Activated naive CD4-positive, alpha-beta T cell treated with anti-CD3 and anti-CD28 coated beads, Interleukin-2, amount 50 U/mL, for 72 hours (primary cell): ENCODE measurements at places on chromosomes 7 and 10. TPM values are rescaled to one million over a fixed set of nuclear protein-coding genes. Genes with fewer than 3 reads are reported as not detected.

Gene IL2RA
- 706 TPM for total RNA-seq

Gene CASP2
- total RNA-seq = 118 TPM

Gene FAM25C
- total RNA-seq = not detected

Gene LEP
- not detected for total RNA-seq

Gene TRIM50
- 0.20 TPM for total RNA-seq

Gene SUV39H2
- 34.0 TPM for total RNA-seq

Gene CREB5
- total RNA-seq = not detected

Gene UBE2D4
- 3.3 TPM for total RNA-seq

Gene CYP2C19
- not detected for total RNA-seq

Gene CTTNBP2
- total RNA-seq = not detected

- no peak for DNase-seq
Observed at GRCh38 chr10:100927266-100927665, 14.5 kb downstream of the SLF2 start.

DNA sequence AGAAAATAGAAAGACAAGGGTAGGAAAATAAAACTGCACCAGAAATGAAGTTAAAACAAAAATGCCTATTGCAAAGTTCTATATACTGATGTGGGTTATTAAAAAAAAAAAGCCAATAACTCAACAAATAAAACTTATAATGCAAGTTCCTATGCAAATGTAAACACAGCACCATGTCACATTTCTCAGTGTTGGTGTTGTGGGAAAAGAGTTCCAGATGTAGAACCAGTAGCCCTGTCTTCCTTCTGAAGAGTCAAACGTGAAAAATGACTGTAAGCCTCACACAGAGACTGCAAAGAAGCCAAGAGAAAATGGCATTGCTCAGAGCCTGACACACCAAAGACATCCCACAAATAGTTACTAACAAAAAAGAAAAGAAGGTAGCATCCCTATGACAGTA is 10.1 kb downstream of the PON2 start:
- DNase-seq = no peak

DNA sequence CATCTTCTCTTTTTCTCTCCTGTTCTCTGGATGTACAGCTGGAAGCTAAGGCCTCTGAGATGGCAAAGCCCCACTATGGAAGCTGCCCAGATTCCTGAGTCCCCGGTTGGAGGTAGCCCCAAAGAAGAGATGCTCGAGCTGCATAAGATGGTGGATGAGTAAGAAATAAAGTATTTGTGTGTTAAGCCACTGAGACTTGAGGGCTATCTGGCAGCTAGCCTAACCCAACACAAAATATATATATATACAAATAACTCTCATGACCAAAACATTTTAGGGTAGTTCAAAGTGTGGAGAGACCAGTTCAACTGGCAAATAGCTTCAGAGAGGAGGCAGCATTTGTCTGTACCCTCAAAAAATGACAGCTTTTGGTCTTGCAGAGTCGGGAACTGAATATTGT is 72.4 kb upstream of the PDE1C start:
- DNase-seq = no peak

GRCh38 chr10:49286686-49287085 is 12.3 kb upstream of the C10orf71 start:
- no peak for DNase-seq

- no peak for DNase-seq
Observed at GRCh38 chr10:1735562-1735961, 1.8 kb downstream of the ADARB2 start.

DNA sequence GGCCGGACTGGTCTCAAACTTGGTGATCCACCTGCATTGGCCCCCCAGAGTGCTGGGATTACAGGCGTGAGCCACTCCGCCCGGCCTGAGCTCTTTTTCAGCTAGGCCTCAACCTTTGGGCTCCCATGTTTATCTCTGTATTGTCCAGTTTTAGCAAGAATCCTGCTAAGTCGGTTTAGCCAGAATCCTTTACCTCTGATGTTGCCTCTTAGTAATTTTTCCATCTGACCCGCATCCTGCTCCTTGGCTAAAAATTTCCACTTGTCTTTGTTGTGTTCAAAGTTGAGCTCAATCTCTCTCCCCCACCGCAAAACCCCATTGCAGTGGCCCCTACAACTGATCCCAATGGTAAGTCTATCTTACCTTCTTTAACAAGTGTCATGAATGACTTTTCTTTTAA is 20.7 kb upstream of the ST7 start:
- DNase-seq = no peak

DNA sequence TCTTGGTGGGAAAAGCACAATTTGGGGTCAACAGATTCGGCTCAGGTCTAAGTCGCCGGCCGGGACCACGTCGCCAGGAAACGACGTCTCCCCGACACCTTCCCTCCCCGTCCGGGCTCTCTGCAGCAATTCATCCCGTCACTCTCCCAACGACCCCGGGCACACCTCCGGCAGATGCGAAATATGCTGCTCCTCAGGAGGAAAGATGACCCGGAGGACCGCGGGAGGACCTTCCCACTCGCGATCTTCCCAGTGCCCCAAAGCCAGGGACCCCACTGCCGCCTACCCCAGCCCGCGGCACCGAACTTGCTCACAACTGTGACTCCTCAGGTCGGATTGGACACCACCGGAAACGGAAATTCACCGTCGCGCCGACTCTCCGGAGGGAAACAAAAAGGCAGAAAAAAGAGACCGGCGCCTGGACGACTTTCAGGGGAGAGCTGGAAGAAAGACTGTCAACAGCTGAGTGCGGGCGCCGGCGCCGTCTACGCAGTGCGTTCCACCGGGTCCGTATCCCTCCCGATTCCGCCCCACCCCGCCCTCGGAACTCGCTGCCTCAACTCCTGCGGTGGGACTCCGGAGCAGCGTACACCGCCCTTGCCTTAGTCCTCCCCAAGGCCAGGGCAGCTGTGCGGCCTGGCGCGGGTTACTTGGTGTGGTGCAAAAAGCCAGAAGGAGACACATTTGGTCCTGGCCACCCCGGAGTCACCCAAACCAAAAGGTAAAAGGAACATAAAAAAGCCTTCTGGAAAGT is 13.8 kb upstream of the SEC24C start:
- peak; percentile 91 for DNase-seq

- DNase-seq = no peak
Observed at GRCh38 chr7:106999023-106999422, 45.5 kb upstream of the PRKAR2B start.

DNA sequence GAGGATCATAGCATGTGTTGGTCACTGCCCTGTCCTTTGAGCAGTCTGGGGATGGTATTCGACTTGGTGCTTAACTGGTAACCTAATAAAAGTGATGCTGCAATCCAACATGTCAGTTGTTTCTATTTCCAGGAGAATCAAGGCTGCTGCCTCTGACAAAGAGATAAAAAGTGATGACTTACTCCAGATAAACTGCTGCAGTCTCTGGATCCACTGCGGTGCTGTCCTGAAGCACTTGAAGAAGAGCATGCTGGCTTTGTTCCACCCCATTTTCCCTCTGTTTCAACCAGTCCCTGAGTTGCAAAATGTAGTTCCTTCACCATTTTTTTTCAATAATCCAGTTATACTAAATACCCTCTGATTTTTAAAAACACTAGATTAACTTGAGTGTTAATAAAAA is 403.5 kb upstream of the ANKRD30A start:
- DNase-seq = no peak

- DNase-seq = no peak
Observed at GRCh38 chr7:102417105-102417504, 16.3 kb upstream of the ORAI2 start.

- DNase-seq = no peak
Observed at GRCh38 chr10:109895848-109896247, 27.5 kb downstream of the XPNPEP1 start.

GRCh38 chr10:109875151-109875568 is 48.2 kb downstream of the XPNPEP1 start:
- no peak for DNase-seq

DNA sequence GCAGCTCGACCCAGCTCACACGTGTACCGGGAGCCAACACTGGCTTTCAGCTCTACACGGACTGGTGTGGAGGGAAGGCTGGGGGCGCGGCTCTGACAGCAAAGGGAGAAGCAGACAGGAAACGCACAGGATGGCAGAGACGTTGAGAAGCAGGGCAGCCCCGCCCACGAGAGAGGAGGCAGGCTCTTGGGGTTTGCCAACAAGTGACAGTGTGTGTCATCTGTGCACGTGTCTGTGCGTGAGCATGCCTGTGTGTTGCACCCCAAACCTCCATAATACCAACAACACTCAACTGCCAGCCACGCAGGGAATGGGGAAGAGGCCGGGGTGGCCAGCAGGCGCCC is 64.4 kb upstream of the PDGFA start:
- DNase-seq = peak; percentile 90

DNA sequence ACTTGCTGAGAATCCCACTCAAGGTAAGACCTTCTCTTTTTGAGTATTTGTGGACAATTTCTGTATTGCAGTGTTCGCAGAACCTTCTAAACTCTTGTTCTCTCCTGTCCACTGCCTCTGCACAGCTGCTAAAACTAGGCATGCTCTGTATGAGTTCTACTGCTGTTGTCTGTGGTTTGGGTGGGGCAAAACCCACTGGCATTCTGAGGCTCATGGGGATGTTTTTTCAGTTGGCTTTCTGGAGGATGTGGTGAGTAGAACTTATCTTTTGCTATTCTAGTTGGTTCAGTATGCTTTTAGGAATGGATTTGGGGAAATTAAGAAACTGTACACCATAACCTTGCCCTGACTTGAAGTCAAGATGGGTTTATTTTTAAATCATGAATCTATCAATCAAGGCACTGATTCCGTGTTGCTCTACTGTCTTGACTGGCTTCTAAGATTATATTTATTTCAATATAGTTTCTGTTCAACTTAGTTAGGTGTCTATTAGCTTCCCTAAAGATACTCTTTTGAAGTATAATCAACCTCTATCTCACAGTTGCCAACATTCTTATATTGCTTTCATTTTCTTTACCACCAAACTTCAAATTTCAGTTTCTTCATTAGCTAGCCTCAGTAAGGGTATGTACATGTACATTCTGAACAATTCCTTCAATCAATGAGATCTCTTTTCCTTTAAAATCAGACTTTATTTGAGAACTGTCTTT is 25.0 kb upstream of the C1GALT1 start:
- DNase-seq = peak; percentile 11

DNA sequence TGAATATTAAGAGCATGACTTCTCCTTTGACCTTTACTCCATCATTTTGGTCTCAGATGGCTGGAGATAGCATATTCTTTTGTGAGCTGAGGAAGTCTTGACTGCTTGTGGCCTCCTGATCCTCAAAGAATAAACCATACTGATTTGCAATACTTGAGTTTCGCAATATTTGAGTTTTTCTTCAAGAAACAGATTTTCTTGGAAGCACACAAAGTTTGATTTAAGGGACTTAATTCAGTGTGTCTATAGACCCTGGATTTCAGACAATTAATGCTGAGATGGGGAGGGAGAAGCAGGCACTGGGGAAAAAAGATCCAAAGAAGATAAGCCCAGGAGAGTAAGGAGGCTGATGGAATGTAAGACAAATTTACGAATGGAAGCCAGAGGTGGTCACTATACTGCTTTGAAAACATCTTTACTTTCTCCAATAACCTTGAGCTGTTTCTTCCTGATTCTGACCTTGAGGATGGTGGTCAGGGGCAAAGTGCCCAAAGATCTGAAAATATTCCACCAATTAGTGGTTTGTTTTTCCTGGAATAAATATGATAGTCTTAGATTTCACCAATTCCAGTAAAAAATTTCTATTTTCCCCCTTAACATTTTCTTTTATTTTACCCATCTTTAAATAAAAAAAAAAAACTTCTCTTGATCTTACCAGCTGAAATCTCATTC is 7.5 kb downstream of the EPDR1 start:
- DNase-seq = no peak

DNA sequence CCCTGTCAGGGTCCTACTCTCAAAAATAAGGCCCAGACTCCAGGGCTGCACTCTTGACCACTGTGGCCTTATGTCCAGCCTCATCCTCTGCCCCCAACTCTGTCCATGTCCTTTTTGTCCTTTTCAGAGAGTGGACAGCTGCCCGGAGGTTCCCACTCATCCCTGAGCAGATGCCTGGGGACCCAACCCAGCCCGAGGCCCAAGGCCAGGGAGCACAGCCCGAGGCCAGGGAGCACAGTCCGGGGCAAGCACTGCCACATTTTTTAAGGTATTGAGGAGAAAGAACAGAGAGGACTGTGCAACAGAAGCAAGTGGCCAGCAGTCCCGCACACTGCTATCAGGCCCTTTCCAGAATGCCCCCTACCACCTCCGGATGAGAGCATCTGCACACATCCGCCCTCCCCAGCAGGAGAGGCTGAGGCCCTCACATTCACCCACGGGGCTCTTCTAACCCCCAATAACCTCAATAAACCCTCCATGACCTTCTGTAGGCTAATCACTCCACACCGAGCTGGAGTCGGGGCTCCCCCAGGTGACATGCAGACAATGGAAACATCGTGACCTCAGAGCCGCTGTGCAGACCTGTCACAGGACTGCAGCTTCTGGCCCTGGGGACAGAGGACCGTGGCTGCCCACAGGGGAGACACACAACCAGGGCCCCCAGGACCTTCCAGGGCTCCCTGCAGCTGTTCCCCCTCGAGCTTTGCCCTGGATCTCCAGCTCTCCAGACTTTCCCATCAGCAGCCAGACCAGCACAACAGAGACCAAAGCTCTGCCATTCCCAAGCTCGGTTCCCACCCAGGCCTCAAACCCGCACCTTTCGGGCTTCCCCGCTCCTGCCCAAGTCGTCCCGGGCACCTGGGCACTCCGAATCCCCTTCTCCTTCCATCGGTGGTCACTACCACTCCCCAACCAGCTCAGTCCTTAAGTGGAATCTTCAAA is 51.4 kb downstream of the CAMK2B start:
- no peak for DNase-seq

DNA sequence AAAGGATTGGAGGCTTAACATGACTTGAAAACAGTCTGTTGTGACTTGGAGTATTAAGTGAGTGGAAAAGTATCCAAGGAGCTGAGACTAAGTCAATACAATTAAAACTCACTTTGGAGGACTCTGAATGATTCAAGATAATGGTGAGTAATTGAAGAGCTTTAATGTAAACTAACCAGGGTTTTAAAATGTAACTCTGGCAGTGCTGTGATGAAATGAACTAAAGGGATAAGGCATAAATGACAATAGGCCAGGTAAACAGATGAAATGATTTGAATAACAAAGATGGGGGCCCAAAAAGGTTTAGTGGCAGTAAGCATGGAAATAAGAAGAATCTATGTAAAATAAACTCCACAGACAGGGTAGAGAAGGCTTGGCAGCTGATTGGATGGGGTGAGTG is 316.5 kb upstream of the CACNA2D1 start:
- no peak for DNase-seq

- DNase-seq = no peak
Observed at GRCh38 chr10:119245272-119245671, 37.9 kb downstream of the GRK5 start.

GRCh38 chr7:80362010-80362618 is 149.8 kb downstream of the GNAT3 start:
- no peak for DNase-seq
